Activated CD4-positive, alpha-beta memory T cell treated with anti-CD3 and anti-CD28 coated beads, Interleukin-2, amount 10 ng/mL, durations not matched to agents 7 days and 5 days (primary cell): ENCODE measurements at places on chromosomes 12 and 14.

- no peak for DNase-seq
Observed at GRCh38 chr12:119649202-119649808, 18.6 kb upstream of the PRKAB1 start.

- DNase-seq, result no peak
Observed at GRCh38 chr12:45034861-45035265, 16.0 kb downstream of the DBX2 start.

GRCh38 chr12:7404275-7404674 lies 39.7 kb downstream of the CD163L1 start:
- no peak for DNase-seq

GRCh38 chr12:108119126-108119973 lies 9.7 kb upstream of the WSCD2 start:
- DNase-seq, result peak; percentile 18

GRCh38 chr12:94240171-94240570 lies 91.8 kb downstream of the PLXNC1 start:
- DNase-seq, result no peak

GRCh38 chr12:132089407-132089910 lies 54.7 kb downstream of the DDX51 start:
- no peak for DNase-seq

DNA sequence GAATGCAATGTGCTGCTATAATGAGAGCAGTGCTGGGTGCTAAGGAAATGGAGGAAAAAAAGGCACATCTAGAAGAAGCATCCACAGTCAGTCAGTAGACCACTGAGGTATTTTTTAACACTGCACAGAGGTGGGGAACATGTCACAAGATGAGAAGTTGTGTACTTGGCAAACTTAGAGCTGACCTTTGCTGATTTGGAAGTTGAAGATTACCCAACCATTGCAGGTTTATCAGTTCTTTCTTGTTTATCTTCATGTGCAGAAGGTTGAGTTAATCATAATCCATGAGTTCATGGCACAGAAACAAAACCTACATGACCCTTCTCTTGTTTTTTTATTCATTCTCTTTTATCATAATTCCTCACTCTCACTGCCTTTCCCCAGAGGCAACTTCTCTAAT lies 3.2 kb upstream of the PAH start:
- DNase-seq, result no peak

GRCh38 chr12:112638420-112638819 lies 153.1 kb upstream of the RPH3A start:
- no peak for DNase-seq

GRCh38 chr12:12467688-12468261 lies 94.9 kb downstream of the DUSP16 start:
- peak; percentile 77 for DNase-seq

GRCh38 chr12:84636801-84637290 lies 275.8 kb downstream of the SLC6A15 start:
- no peak for DNase-seq

DNA sequence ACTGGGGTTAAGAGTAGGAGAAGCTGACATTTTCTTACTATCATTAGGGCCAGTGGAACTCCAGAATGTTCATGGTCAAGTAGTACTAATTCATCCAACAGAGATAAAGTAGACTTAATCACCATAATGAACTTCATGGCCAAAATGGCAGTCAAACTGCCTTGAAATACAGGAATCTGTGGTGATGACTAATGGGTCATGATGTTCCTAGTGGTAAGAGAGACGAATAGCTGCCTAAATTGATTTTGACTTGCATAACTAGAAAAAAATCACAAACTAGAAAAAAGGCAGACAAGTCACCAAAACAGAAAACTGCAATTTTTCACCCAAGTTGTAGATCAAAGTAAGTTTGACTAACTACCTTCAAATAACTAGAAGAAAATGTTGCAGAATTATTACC lies 138.5 kb downstream of the MGAT4C start:
- DNase-seq, result no peak

DNA sequence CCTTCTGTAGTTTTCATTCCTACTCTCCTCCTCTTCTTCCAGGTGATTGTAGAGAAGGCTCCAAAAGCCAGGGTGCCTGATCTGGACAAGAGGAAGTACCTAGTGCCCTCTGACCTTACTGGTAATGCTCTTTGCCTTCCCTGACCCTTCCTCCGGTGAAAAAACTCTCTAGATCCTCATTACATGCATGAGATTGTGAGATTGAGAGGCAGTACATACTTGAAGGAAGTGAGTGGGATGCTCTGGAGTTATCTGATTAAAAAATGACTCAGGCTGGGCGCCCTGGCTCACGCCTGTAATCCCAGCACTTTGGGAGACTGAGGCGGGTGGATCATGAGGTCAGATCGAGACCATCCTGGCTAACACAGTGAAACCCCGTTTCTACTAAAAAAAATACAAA lies 5.3 kb downstream of the GABARAPL1 start:
- DNase-seq, result no peak

DNA sequence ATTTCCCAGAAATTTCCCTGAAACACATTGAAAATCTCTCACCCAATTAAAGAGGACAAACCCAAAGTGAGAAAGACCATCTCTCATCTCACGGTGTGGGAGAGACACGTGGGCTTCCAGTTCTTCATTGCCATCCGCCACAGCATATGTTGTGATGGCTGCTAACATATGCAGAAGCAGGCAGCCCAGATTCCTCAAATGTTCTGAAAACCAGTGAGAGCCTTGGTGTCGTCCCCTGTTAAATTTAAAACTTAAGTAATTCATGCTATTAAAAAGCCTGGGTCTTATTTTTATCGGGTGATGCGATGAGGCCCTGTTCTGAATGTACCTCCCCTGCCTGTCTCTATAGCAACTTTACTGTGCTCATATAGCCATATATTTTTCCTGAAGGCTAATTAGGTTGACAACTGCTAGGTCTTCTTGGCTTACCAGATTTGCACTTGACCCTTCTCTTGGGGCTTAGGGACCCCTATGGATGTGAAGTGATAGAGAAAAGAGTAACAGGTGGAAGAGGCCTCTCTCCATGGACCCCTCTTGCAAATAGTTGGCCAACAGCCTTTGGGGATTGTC lies 2.8 kb upstream of the FGF6 start:
- no peak for DNase-seq

DNA sequence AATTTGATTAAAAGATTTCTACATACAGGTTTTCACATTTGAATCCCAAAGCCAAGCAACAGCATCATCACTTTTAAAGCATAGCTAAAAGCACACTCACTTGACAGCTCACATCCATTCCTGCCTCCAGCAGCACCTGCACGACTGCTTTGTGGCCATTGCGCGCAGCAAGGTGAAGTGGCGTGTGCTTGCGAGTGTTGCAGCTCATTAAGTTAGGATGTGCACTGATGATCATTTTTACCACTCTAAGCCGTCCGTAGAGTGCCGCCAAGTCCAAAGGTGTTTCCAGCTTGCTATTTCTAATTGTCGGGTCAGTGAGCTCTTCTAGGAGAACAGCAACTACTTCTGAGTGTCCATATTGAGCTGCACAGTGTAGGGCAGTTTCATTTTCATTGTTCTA lies 158.8 kb downstream of the GARIN6 start:
- no peak for DNase-seq

DNA sequence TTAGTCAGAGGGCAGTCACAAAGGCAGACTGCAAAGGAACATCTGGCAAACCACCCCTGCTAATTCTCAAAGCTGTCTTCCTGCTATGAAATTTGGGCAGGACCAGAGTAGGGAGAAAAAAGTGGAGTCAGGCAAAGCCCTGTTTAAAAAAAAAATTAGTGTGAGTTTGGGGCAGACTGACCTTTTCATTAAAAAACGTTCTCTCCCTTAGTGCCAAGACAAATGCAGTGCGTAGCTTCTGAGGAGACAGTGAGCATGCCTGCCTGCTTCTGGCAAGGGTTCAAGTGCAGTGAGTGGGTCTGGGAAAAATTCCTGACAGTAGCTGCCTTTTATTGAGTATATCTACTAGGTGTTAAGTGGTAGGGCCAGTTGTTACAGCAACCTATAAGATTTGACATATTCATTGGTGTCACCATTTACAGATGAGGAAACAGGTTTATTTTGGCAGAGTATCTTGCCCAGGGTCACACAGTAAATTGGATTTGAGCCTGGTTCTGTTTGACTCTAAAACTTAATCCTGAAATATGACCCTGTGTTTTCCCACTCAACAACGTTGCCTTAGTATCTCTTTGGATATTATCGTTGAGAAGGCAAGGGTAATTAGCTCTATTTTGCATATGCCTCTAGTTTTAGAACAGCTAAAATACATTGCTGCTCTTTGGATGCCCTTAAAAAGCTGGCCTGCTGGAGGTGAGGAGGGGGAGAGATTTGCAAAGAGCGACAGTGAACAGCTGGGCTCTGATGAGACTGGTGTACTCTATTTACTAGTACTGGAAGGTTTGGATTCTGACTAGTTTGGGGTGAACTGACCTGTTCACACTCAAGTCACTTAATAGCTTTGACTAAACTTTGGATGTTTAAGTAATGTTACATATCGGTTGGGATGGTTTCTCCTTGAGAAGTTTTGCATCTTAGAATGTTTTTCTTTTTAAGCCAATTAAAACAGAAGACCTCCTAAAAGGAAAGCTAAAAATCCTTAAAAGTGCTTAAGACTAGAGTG lies 72.8 kb downstream of the PAPOLA start:
- no peak for DNase-seq

GRCh38 chr12:1466481-1467154 lies 127.8 kb downstream of the FBXL14 start:
- DNase-seq, result no peak
